ENCODE measurements at places on chromosomes 16 and 17.

DNA sequence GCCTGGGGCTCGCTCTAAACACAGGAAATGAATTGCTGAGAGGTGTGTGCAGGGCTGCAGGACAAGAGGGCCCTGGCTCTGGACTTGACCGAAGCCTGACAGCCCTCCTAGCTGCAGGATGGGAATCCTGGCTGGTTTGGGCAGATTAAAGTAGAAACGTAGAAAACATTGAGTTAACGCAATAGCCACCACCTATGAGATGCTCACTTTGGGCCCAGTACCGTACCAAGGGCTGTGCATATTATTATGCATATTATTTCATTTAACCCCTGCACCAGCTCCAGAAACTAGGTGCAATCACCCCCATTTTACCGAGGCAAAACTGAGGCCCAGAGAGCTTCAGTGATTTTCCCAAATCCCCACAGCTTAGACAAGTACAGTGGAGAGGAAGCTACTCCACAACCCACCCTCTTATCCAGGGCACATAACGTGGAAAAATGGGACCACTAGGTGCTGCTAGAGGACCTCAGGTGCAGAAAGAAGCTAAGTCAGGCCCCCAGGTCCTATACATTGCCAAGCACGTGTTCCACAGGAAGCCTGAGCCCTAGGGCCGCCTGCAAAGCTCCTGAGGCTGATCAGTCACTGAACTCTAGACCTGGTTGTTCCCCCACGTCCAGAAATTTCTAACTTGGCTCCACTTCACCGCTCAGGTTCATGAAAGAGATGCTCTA is 79.2 kb downstream of the MYH11 start:
- DNase-seq, result peak; percentile 22

DNA sequence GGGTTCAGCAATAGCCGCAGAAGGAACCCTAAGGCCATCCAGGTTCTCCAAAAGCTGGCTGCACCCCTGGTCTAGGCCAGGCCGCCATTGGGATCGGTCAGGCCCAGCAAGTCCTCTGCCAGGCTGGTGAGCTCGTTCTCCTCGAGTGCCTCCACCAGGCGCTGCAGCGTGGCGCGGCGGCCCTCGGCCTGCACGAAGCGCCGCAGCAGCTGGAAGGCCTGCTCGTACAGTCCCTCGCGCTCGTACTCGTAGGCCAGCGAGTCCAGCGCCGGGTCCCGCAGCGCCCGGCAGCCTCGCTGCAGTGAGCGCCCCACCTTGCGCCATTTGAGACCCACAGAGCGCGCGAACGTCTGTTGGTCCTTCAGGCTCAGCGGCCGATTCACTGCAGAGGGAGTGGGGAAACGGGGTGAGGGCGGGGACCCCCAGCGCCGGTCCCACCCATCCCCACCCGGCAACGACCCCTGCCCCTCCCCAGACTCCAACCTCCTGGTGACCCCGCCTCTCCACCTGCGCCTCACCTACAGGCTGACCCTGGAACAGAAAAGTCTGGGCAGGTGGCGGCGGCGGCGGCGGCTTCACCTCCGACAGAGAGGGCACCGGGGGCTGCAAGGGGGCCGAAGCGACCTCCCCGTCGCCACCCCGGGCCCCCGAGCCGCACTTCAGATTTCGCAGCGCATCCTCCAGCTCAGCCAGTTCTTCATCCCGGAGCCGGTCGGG is 3.9 kb upstream of the B3GNT9 start:
- DNase-seq, result no peak

- no peak for DNase-seq
Observed at GRCh38 chr16:8178271-8178670, 412.0 kb downstream of the TMEM114 start.

DNA sequence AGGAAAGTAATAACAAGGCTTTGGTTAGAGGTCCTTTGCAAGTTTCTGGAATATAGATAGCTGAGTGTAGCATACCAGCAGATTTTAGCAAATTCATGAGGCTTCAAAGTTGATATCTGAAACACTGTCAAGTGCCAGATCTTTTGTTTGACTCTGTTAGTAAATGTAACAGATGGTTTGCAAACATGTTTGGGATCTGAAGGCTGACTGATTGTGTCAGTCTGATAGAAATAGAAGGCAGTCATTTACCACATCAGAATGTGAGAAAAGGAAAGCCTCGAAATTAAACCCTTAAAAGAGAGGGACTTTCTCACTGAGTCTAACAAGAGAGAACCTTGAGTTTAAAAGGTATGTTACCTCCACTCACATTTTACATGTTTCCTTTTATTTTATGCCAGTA is 371.5 kb downstream of the KIF2B start:
- DNase-seq, result no peak

DNA sequence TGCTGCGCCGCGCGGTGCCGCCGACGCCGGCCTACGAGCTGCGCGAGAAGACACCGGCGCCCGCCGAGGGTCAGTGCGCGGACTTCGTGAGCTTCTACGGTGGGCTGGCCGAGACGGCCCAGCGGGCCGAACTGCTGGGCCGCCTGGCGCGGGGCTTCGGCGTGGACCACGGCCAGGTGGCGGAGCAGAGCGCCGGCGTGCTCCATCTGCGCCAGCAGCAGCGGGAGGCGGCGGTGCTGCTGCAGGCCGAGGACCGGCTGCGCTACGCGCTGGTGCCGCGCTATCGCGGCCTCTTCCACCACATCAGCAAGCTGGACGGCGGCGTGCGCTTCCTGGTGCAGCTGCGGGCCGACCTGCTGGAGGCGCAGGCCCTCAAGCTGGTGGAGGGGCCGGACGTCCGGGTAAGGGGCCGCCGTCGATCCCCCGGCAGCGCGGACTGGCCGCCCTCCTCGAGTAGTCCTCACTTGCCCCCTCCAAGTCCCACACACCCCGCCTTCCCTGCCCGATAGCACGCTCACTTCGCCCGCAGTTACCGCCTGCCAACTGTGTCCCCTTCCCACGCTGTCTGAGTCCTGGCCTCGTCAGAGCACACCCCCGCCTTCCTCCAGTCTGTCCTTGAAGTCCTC is 470 bp downstream of the MLYCD start:
- peak; percentile 15 for DNase-seq

- no peak for DNase-seq
Observed at GRCh38 chr16:88613-89012, 10.6 kb downstream of the MPG start.

DNA sequence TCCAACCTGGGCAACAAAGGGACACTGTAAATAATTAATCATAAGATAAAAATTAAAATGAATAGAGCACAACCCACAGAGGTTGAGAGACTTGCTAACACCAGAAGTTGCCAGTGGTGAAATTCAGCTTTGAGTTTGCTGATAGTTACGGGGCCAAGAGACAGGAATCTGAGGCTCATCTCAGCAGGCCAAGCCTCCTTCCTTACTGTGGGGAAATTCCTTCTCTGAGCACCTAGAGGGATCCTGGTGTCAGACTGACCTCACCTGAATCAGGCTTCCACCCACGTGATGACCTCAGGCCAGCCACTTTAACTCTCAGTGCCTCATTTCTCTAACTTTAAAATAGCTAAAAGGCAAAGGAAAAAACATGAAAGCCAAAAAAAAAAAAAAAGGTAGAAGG is 4.7 kb downstream of the ABAT start:
- no peak for DNase-seq

GRCh38 chr16:28845761-28846079 is 428 bp downstream of the TUFM start:
- DNase-seq, result no peak

GRCh38 chr17:586920-587685 is 127.5 kb downstream of the VPS53 start:
- DNase-seq, result no peak

GRCh38 chr16:25155553-25156460 is 44.3 kb downstream of the LCMT1 start:
- DNase-seq, result no peak

DNA sequence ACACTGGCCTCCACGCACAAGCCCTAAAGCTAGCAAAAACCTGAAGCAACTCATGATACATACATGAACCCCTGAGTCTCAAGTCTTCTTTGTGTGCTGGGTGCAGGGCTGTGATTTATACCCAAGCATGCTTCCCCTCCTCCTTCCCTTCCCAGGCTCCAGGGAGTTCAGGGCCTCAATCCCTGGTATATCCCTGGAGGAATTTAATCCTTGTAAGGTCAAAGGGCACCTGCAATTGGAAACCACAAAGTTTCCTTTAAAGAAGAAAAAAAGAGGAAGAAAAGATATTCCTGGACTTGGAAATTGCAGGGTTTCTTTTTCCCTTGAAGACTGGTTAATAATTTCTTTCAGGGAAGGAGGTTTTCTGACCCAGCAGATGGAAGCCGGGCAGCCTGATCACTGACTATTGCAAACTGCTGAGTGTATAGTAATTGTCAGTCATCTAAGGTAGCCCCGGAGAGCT is 182.3 kb downstream of the AATF start:
- DNase-seq, result no peak

DNA sequence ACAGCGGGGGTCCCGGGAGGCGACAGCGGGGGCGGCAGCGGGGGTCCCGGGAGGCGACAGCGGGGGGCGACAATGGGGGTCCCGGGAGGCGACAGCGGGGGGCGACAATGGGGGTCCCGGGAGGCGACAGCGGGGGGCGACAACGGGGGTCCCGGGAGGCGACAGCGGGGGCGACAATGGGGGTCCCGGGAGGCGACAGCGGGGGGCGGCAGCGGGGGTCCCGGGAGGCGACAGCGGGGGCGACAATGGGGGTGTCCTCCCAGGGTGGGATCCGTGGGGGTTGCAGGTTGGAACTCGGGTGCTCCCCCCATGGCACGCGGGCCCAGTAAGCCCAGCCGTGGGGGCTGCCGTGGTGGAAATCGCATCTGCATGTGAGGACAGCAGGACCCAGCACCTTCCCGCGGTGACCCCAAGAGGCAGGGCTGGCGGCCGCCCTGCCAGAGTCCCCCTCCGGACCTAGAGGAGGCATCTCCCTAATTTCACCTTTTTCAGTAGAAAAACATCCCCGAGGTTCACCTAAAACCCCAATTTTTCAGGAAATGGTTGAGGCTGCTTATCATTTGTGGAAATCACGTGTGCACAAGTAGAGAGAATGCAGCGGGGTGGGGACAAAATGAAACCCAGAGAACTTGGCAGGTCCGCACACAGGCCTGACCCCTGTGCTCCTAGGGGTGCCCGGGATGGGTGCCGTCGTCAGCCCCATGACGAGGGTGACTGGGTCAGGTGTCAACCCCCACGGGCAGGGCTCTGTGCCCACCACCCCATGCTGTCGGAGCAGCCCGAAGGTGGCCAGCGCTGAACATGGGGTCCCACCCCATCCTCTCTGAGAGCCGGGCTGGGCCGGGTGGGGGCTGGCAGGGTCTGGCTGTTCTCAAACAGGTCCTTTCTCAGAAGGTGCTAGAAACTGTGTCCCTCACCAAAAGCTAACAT is 10.5 kb upstream of the METRNL start:
- no peak for DNase-seq

DNA sequence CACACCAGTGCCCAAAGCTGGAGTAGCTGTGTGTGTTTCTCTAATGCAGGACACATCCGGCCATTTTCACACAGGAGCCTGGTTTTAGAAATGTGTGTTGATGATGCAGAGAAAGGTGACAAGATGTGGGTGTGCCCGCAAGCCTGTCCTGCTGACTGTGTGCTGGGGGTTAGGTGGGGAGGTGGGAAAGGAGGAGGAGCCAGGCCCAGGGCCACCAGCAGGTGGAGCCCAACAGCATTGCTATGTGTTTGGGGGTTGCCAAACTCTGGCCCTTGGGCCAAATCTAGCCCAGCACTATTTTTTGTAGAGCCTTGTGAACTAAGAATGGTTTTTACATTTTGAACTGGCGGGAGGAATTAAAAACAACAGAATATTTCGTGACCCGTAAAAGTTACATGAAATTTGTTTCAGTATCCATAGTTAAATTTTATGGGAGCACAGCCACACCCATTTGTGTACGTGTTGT is 61.7 kb upstream of the LGALS9 start:
- no peak for DNase-seq

GRCh38 chr17:62800585-62800984 is 7.5 kb downstream of the MARCHF10 start:
- no peak for DNase-seq

GRCh38 chr16:62035115-62036092 is 834 bp downstream of the CDH8 start:
- DNase-seq, result no peak

- DNase-seq, result no peak
Observed at GRCh38 chr16:89197633-89198416, 2.5 kb downstream of the SLC22A31 start.

DNA sequence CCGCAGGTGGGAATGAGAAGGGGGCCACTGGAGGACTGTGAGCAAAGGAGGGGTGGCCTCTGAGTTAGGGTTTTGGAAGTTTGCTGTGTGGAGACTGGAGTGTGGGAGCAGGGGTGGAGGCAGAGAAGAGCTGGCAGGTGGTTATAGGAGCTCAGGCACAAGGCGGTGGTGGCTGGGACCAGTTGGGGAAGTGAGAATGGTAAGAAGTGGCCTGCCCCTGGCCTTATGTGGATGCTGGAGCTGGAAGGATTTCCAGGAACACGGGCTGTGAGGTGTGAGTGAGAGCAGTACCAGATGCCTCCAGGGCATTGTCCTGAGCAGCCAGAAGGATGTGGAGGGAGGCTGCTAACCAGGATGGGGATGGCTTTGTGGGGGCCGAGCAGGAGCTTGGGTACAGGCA is 277.2 kb downstream of the SNX29 start:
- no peak for DNase-seq

- DNase-seq, result no peak
Observed at GRCh38 chr17:63842173-63842539, 329 bp downstream of the SMARCD2 start.

Data from GF-D8 (cell line).